ENCODE measurements at places on chromosomes 7 and 10. TPM values are rescaled to one million over a fixed set of nuclear protein-coding genes. Genes with fewer than 3 reads are reported as not detected.

Gene AKR1E2
- total RNA-seq: 3.8 TPM

- no peak for DNase-seq
These were observed 35.7 kb downstream of the LHPP start for GRCh38 chr10:124497196-124497881.

DNA sequence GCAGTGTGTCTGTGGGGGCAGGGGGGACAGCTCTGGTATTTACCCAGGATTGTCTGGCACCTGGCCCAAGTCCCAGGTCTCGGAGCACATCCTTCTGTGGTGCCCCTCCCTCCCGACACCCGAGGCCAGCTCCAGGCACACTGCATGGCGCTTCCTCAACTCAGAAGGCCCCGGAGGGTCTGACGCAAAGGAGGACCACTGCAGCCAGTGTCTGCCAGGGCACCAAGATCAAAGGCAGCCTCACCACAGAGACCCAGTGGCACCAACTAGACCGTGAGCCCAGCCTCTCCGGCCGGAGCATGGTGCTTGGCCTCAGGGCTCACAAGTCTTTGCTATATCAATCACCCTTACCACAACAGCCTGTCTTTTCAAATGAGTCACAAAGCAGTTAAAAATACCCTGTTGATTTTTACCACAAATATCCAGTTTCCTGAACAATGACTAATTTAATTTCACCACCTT is 99.3 kb upstream of the DDC start:
- no peak for DNase-seq

DNA sequence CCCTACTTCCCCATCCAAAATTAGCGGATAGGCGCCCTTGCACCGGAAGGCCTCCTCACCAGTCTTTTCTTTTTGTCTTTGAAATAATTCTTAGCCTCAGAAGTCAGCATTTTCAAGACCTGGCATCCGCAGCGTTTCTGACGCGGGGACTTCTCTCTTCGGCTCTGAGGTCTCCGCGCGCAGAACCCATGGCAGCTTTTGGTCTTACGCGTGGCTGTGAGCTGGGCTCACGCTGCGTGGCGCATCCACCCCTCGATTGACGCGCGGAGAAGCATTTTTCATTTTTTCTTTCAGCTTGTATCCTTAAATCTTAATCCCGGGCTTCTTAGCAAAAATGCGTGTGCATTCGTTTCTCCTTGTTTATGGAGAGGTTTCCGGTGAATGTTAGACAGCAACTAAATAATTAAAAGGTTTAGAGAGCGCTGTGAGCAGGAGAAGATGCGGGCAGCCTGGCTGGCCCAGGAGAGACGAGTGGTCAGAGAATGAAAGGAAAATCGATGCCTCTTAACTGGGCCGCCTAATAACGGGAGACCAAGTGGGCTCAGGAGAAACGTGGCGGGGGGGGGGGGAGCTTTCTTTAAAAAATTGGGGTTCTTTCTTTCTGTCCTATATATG is 2.0 kb upstream of the GATA3 start:
- no peak for DNase-seq

- DNase-seq: peak; percentile 47
These were observed 47.3 kb downstream of the MYPN start for GRCh38 chr10:68156373-68157185.

DNA sequence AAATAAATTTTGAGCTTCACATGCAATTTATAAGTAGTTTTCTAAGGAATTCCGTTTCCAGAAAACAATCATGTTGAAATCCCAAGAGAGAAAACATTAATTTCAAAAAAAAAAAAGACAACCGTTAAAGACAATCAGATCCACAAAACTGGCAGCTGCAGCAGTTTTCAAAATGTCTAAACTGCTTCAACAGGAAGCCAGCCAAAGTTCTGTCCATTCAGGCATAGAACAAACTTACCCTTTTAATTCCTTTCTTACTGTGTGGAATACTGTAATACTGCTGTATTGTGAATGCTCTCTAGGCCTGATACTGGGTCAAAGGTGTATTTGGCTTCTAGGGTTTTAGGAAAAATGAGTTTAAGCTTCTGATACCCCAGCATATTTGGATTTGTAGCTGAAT is 31.6 kb downstream of the HOXA1 start:
- DNase-seq: no peak

GRCh38 chr7:87110778-87111177 is 41.5 kb upstream of the DMTF1 start:
- DNase-seq: no peak

DNA sequence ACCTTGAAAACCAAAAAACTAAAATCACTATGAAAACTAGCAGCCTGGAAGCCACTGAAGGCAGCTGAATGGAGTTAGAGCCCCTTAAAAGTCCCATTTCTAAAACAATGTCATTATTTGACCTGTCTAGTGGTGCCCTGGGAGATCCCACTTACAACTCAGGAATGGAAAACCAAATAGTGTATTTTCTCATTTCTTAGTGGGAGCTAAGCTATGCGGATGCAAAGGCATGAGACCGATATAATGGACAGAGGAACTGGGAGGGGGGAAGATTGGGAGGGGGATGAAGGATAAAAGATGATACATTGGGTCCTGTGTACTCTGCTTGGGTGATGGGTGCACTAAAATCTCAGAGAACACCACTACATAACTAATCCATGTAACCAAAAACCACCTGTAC is 9.8 kb upstream of the GIMAP2 start:
- DNase-seq: no peak

Gene TRIM50
- total RNA-seq: not detected

DNA sequence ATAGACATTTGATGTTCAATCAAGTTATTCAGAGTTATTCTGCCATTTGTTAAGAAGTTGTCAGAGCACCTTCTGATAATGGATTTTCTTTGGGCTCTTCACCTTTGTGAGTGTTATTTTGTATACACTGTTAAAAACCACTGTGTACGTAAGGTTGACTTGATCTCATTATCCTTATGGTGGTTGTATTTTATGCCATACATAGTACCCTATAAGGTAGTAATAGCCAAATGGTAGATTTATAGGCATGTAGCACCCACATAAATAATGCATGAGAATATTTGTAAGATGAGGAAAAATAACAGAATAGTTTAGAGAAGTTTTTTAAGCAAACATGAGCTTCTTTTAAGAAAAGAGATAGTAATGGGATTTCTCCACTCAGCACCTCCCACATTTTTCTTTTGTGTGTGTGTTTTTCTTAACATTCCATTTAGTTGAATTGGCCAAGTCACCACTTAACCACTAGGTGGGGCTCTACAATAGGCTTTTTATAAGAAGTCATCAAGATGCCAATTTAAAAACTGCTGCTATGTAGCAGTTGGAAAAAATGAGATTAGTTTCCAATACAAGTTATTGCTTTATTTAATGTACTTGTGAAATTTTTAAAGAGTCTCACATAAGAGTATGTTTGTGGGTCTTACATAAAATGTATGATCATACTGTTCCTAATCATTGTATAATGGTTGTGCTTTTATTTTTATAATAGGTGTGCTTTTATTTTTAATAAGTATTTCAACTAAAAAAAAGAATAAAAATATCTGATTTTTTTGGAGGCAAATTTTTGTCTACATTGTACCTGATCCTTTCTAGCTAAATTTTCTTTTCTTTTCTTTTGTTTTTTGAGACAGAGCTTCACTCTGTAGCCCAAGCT is 41.1 kb upstream of the STMP1 start:
- DNase-seq: peak; percentile 8

GRCh38 chr10:69056129-69056528 is 31.8 kb upstream of the SRGN start:
- DNase-seq: no peak

Gene ACTL6B
- not detected for total RNA-seq

DNA sequence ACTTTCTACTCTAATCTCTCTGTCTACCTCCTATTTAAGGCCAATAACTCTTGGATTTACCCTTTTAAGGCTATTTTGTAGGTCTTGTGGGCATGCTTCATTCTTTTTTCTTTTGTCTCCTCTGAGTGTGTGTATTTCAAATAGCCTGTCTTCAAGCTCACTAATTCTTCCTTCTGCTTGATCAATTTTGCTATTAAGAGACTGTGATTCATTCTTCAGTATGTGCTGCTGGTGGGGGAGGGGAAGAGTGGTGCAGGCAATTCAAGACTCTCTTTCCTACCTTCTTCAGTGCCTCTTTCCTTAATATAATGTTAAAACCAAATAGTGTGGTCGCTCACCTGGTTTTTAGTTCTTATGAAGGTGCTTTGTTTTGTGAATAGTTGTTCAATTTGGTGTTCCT is 20.0 kb downstream of the ABCB1 start:
- DNase-seq: no peak

- no peak for DNase-seq
These were observed 51.4 kb upstream of the FAM20C start for GRCh38 chr7:140996-141395.

- DNase-seq: no peak
These were observed 119.4 kb downstream of the PTPRN2 start for GRCh38 chr7:158468181-158468580.

DNA sequence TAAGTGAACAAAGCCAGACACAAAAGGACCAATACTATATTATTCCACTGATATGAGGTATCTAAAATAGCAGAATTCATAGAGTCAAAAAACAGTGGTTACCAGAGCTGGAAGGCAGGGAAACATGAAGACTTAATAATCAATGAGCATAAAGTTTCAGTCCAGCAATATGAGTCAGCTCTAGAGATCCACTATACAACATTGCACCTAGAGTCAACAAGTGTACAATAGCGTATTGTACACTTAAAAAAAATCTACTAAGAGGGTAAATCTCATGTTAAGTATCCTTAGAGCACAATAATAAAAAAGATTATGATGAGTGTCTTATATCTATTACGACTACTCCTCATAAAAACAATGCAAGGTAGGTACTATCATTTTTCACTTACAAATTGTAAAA is 36.1 kb downstream of the C10orf90 start:
- no peak for DNase-seq
